Stimulated activated CD4-positive, alpha-beta T cell treated with anti-CD3 and anti-CD28 coated beads, Interleukin-1b, Interleukin-23, amount 100 ng/mL, for 4 hours (primary cell): ENCODE measurements at places on chromosomes 7 and 10.

- no peak for DNase-seq
Observed at GRCh38 chr10:23422003-23422411, 16.9 kb upstream of the OTUD1 start.

- no peak for DNase-seq
Observed at GRCh38 chr10:19663344-19663743, 152.9 kb upstream of the PLXDC2 start.

GRCh38 chr10:128853537-128853936 lies 613.5 kb upstream of the MGMT start:
- no peak for DNase-seq

- DNase-seq: no peak
Observed at GRCh38 chr7:45583296-45583695, 9.1 kb downstream of the ADCY1 start.

DNA sequence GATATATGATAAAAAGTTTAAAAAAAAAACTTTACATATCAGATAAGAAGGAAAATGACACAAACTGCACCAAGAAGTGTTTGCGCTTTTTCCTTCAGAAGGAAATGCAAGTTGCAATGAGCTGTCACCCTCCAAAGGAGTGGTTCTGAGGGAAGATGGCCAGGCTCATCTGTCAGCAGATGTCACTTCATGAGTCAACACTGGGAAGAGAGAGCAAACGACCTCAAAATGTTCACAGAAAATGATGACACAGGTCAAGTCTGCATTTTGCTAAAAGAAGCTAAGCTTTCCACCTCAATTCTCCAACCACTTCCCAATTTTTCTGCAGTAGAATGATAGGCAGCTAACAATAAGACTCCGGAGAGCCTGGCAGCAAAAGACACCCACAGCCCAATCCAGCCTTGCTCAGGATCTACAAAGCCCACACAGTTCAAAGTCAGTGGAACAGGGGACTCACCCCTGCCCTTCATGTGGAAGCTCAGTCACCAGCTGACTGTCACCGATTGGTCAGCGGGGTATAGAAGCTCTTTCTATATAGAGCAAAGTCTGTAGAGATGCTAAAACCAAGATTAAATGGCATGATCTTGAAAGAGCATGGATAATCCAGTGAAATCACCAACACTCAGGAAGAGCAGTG lies 155.1 kb upstream of the NEBL start:
- DNase-seq: no peak

GRCh38 chr7:39184391-39184790 lies 206.7 kb downstream of the POU6F2 start:
- no peak for DNase-seq

DNA sequence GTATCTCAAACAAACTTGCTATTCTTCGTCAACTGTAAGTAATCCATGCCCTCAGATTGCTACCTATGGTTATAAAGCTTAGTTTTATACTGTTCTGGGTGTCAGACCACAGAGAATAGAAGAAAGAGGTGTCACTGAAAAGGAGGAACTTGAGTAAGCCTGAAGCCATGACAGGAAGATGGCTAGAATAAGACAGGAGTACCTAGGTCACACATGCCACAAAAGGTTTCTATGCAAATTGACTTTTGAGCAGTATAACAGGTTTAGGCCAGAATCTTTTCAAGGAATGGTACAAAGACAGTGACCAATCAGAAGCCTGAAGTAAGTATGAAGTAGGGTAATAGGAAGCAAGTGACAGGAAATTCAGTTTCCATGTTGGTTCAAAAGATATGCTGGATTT lies 23.5 kb downstream of the FBXW4 start:
- no peak for DNase-seq

- DNase-seq: no peak
Observed at GRCh38 chr7:37756797-37757551, 73.4 kb downstream of the GPR141 start.

GRCh38 chr7:142908921-142909890 lies 23.7 kb upstream of the TRPV6 start:
- no peak for DNase-seq

DNA sequence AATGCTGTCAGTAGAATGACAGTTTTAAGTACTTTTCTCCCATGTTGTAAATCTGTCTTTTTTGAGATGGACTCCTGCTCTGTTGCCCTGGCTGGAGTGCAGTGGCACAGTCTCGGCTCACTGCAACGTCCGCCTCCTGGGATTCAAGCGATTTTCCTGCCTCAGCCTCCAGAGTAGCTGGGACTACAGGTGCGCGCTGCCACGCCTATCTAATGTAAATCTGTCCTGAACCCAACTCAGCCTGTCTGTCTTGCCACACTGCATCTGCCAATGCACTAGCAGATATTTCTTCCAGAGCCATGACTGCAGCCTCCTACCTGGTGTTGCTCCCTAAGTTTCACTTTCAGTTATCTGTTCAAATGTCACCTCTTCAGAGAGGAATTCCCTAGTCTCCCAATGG lies 264.1 kb downstream of the PHF14 start:
- no peak for DNase-seq

DNA sequence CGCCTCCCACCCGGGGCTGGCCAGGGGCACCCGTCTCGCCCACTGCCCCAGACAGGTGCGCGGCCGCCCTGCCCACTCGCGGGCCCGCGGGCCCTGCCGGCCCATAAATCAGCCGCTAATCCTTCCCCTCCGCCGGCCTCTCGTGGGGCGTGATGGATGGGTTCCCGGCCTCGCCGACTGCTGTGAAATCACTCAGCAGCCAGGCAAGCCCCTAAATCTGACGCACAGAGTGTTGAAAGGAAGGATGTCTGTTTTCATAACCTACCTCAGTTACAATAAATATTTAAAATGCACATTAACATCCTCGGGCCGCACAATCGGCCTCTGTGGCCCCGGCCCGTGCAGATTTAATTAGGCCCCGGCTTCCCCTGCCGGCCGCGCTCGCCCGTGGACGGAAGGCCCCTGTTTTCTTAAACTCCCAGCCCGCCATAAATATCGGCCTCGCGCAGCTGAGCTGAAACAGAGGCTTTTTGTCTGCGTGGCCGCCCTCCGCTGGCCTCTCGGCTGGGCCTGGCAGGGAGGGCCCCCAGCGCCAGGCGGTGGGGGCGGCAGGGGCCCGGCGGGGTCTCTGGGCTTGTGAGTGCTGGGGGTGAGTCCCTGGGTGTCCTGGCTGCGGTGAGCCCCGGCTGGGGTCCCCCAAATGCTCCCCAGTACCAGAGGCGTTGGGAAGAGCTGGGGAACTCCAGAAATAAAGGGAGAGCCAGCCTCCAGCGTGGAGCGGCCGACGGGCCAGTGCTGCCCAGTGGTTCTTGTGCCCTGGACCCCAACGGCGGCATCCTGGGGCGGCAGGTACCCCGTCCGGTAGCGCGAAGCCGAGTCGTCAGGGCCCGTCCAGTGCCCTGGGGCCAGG lies 90.7 kb downstream of the UNCX start:
- no peak for DNase-seq

DNA sequence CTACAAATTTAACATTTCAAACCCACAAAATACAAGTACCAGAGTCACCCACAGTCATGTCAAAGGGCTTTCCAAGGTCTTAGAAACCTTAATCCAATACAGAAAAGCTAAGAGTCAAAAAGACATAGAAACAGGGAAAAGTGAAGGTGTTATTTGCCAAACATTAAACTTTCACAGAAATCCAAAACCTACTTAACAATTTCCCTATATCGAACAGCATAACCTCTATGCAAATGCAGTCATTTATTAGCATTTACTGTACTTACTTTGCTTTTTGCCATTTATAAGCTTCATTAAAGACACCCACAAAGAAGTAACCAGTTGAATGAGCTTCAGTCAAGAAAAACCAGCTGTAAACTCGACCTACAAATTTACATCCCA lies 1.6 kb downstream of the PANK1 start:
- DNase-seq: no peak

- no peak for DNase-seq
Observed at GRCh38 chr7:44449584-44449928, 40.9 kb downstream of the NUDCD3 start.

GRCh38 chr7:72025381-72025960 lies 386.7 kb downstream of the CALN1 start:
- DNase-seq: no peak

DNA sequence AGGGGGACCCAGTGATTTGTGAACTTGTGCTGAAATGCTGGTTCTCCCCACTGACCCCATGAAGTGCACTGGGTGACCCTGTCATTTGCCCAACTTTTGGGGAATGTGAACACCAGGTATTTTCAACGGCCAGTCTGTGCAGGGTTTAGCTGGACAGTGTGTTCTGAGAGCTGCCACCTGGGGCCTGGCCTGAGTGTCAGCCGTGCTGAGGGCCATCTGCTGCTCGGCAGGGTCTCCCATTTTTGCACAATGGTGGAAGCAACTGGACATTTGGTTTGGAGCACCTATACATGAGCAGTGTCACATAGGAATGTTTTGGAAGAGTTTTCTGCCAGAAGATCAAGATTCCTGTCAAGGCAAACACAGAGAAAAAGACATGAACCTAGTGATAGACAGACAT lies 5.2 kb downstream of the CHN2 start:
- no peak for DNase-seq

DNA sequence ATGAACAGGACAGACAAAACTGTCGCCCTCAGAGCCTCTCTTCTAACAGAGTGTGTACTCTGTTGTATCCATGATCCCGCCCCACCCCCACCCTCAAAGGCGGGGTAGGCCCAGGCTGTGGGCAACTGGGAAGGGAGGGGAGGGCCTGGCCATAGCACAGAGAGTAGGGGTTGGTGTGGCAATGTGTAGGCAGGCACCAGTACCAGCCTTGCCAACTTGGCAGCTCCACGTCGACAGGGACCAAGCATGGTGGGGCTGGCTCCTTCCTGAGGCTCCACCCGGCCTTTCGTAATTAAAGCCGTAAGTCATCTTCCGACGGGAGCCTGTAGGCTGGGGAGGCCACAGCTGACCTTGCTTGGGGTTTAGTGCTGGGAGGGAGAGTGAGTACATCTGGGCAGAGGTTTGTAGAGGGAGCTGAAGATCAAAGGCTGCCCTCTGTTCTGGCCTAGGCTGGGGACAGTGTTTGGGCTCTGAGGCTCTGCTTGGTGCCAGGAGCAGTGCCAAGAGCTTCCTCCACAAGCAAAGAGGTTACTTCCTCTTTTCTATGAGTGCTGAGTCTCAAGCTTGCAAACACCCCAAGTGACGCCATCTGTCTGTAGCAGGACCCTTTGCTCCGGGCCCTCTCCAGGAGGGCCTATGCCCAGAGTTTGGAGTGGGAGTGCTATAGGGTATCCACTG lies 121.6 kb downstream of the C10orf105 start:
- no peak for DNase-seq

DNA sequence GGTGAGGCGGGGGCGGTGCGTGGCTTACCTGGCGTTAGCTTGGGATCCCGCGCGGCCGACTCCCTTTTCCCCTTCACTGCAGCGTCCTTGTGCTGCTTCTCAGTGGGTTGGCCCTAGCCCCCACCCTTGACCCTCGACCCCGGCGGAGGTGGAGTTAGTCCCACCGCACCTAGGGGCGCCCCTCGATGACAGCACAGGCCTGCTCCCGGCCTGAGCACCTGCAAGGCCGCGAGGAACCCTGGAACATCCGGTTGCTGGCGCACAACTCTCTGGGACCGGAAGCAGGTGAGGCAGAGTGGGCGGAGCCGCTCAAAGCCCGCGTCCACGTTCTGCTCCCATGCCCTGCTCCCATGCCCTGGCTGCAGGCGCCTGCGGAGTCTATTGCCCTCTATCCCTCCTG lies 266.9 kb downstream of the USP6NL start:
- DNase-seq: no peak

DNA sequence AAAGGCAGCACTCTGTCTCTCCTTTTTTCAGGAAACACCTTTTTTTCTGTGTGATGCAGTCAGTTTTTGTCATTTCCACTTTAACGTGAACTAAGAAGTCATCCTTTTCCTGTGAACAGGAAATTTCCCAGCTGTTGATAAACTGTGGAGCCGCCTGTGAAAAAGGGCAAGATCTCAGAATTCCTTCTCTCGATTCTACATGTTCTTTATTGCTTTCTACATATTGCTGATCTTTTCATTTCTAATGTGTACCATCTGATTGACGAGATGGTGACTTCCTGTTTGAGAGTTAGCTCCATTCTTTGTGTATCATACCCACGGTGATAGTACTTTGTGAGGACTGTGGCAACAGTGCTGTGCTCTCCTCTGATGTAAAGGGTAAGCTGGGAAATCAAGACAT lies 50.4 kb downstream of the ADD3 start:
- DNase-seq: no peak

DNA sequence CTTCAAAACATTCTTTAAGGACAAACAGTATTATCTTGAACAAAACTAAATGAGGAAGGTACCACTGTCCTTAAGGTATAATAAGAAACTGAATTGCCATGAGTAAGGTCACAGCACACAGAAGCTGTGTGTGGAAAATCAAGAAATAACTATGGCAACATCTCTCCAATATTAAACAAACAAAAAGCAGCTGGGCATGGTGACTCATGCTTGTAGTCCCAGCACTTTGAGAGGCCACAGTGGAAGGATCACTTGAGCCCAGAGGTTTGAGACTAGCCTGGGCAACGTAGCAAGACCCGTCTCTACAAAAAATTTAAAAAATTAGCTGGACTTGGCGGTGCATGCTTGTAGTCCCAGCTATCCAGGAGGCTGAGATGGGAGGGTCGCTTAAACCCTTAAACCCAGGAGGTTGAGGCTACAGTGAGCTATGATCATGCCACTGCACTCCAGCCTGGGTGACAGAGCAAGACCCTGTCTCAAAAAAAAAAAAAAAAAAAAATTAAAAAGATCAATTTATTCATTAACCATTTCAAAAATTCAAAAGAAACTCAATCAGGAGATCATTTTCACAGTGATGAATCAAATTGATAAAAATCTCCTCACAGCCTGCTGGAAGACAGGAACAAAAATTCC lies 195.4 kb downstream of the SKIDA1 start:
- no peak for DNase-seq

DNA sequence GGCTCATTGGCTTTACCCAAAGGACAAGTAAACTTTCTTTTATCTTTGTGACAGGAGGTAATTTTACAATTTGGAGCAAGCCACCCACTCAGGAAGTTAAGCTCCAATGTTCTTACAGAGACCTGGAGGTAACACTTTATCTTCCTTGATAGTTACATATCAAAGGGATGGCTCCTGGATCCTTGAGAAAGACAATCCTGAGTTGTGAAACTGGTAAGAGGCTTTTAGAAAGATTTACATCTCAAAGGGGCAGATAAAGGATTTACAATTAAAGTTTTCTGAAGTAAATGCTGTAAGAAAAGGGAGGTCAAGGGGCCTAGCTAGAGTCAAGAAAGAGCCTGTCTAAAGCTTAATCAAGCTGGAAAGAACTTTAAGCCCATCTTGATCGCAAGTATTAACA lies 124.4 kb upstream of the ZNF804B start:
- no peak for DNase-seq
